ENCODE measurements at places on chromosomes 1 and 21. TPM values are rescaled to one million over a fixed set of nuclear protein-coding genes. Genes with fewer than 3 reads are reported as not detected.

AQP10 gene
- polyA plus RNA-seq: 10.3 TPM

SPRR2B gene
- not detected for polyA plus RNA-seq

HSD3B2 gene
- polyA plus RNA-seq: 0.23 TPM

RPTN gene
- polyA plus RNA-seq: not detected

S100A12 gene
- polyA plus RNA-seq: 1.7 TPM

SLC22A15 gene
- polyA plus RNA-seq: 4.4 TPM

KCNA3 gene
- polyA plus RNA-seq: not detected

NTNG1 gene
- not detected for polyA plus RNA-seq

SLC45A1 gene
- polyA plus RNA-seq: 8.1 TPM
